Stimulated activated CD4-positive, alpha-beta T cell treated with anti-CD3 and anti-CD28 coated beads, TNF-alpha, amount 100 ng/mL, for 48 hours (primary cell): ENCODE measurements at places on chromosomes 16 and 17.

- DNase-seq = no peak
Measured at GRCh38 chr16:56246051-56246817, 54.9 kb downstream of the GNAO1 start.

DNA sequence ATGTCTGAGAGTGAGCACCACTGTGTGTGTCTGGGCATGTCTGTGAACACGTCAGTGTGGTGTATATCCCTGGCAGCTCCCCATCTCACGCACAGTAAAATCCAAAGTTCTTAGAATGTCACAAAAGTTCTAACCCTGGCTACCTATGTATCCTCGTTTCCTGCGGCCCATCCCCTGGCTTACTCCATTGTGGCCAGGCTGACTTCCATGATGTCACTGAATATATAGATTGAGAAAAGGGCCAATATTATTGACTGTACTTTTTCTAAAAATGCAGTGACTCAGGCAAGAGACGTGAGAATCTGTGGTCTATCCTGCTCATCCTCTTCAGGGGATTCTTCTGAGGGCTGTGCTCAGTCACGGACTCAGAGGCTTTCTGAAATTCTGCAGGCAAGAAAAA lies 963 bp upstream of the METTL22 start:
- no peak for DNase-seq

- no peak for DNase-seq
Measured at GRCh38 chr17:37447641-37448040, 41.0 kb downstream of the TADA2A start.

GRCh38 chr16:72836985-72837384 lies 210.9 kb downstream of the ZFHX3 start:
- DNase-seq = no peak

- no peak for DNase-seq
Measured at GRCh38 chr16:27455700-27456099, 53.7 kb downstream of the IL21R start.

DNA sequence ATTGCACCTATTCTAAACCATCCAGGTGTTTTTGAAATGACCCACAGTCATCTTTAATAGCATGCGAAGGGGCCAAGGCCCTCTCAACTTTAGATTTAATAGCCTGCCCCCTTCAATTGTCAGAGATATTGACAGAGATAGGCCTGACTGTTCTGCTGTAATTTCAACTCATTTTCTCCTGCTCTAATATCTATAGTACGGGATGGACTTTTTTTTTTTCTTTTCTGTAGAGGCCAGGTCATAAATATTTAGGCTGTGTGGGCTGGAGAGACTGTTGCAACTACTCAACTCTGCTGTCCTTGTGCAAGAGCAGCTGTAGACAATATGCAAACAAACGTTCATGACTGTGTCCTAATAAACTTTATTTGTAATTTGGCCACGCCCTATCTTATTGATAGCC lies 24.7 kb upstream of the KRT20 start:
- DNase-seq = no peak

DNA sequence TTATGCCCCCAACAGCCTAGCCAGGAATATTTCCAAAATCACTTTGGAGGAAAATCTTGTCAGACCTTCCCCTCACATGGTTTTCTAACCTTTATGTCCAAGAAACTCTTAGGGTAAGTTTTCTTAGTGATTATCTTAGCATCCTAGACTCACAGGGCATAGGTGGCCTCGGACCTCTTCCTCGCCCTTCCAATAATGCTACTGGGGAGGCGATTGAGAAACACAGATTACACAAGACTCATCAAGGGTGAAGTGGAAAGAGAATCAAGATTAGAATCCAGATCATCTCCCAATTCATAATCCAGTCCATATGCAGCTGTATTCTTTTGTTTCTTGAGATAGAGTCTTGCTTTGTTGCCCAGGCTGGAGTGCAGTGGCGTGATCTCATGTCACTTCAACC lies 358.4 kb upstream of the CDH5 start:
- DNase-seq = no peak
